SJCRH30 (cell line): ENCODE measurements at places on chromosomes 2 and 18. TPM values are rescaled to one million over a fixed set of nuclear protein-coding genes. Genes with fewer than 3 reads are reported as not detected.

Gene MAPRE3
- total RNA-seq: 0.51 and 0.57 TPM in 2 replicates

DNA sequence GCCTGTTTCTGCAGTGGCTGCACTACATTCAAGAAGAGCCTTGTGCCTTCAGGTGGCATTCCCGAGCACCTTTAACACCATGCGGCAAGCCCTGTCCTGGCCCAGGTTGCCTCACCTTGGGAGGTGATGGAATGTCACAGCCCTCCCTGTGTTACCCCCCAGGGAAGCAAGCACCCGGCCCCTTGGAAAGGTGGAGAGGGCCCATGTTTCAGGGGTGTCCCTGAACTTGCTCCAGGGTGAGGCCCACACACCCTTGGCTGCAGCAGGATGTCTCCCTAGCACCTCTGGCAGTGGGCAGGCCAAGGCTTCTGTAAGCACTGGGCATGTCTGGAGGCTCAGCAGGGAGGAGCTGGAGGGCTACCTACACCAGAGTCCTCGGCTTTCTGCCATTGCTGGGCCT lies 29.3 kb upstream of the ACAA2 start:
- no peak for DNase-seq

DNA sequence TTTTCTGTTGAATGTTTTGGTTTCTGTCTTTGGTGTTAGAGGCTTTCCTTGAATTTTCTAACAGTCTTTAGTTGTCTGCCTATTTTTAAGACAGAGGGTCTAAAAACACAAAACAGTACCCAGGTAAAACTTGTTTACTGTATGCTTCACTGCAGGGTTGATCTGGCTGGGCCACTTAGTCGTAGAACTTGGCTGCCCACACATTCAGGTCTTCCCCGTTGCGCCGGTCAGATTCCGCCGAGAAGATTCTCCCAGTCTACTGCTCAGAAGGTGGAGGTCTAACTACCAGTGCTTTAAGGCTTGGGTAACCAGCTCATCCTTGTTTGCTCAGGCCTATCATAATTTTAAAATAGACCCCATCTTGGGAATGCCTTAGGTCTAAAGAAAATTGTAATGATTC lies 24.6 kb upstream of the DNAH6 start:
- no peak for DNase-seq

Gene LINC00305
- not detected in 2 replicates for total RNA-seq

DNA sequence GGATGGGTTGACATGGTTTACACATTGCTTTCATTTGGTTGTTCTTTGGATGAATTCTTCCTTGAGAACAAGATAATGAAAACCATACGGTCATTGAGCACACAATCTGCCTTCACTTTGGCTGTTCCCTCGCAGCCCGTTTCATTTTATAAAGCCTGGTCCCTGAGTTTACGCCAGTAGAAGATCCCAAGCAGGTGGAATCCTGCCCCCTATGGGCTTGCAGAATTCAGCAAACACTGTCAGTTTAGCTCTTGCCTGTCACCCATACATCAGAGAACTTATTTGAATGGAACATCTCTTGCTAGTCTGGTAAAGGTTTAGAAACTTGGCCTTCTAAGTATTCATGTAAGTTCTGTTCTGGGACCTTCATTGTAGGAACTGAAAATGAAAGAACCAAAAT lies 666.4 kb upstream of the ZEB2 start:
- no peak for DNase-seq

Gene UGT1A6
- not detected in 2 replicates for total RNA-seq

DNA sequence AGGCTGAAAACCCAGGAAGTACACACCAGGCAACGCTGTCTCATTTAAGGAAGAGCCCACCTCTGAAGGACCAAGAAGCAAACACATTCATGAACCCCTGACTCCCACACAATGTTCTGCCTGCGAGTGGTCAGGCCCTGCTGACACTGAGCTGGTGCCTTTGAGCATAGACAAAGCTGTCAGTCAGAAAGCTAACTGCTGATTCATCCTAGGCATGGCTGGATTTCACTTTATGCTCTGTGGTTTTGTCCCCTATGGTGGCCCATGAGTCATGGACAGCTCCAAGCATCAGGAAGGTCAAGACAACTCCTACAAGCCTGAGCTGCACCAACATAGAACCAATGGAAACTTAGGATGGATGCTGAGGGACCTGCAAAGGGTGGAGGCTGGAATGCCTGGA lies 78.9 kb downstream of the UXS1 start:
- DNase-seq: peak; percentile 19

Gene RIT2
- not detected in 2 replicates for total RNA-seq

DNA sequence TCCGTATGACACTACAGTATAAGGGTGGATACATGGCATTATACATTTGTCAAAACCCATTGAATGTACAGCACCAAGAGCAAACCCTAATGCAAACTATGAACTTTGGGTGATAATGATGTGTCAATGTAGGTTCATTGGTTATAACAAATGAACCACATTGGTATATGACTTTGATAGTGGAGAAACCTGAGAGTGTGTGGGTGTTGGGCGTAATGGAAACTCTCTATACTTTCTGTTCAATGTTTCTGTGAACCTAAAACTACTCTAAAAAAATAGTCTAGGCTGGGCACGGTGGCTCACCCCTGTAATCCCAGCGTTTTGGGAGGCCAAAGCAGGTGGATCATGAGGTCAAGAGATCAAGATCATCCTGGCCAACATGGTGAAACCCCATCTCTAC lies 6.5 kb upstream of the ACTG2 start:
- no peak for DNase-seq

Gene IL36G
- not detected in 2 replicates for total RNA-seq

- no peak for DNase-seq
These were observed 16.4 kb upstream of the ST3GAL5 start for GRCh38 chr2:85905187-85905666.

DNA sequence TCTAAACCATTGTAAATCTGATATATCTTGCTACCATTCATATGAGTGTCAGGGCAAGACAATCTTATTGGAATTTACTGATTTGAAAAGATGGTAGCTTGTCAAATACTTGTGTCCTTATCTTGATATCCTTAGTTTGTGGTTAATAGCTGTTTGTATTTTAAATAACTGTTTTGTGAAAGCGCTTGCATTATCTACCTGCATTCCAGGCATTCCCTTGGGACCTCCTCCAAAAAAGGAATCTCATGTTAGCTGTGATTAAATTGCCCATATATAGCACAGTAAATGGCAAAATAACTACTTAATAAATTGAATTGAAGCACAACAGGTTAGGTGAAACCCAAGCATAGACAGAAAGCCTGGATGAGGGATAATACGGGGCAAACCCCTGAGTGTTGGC lies 13.9 kb downstream of the CNTNAP5 start:
- DNase-seq: no peak

DNA sequence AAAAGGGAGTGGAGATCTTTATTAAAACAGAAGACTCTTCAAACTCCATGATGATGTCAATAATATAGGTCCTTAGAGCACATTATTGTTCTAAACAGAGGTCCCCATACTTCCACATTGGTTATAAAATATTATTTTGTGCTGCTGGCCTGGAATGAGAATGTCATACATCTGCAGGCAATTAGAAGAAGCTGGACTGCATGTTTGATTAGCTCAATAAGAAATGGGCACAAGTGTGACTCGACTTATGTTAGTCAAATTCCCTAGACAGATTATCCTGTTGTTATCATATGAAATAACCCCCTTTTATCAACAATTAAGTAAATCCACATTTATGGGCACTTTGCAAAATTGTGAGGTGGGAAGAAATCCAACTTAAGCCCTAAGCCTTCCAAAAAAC lies 8.8 kb downstream of the EFEMP1 start:
- no peak for DNase-seq

GRCh38 chr18:21012308-21012707 lies 99.3 kb downstream of the ROCK1 start:
- no peak for DNase-seq

DNA sequence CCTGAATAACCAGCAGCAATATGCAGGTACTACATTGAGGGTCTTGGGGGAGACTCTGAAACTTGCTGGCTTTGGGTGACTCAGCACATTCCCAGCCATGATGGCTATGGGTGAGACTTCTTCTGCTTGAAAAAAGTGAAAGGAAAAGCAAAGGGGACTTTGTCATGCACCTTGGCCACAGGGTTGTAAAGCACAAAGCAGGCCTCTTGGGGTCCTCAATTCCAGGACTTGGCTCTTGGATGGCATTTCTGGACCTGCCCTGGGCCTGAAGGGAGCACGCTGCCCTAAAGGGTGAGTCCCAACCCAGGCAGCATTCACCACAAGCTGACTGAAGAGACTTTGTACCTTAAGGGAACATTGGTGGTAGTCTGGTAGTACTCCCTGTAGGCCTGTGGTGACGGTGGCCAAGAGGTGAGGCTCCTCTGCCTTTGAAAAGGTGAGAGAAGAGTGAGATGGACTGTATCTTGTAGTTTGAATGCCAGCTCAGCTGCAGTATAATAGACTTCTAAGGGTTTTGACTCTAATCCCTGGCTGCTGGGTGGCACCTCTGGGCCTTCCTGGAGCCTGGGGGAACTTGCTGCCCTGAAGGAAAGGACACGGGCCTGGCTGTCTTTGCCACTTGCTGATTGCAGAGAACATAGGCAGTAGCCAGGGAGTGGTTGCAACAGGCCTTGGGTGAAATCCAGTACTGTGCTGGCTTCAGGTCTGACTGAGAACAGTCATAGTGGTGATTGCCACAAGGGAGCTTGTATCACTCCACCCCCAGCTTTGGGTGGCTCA lies 36.5 kb upstream of the CYTIP start:
- DNase-seq: no peak

DNA sequence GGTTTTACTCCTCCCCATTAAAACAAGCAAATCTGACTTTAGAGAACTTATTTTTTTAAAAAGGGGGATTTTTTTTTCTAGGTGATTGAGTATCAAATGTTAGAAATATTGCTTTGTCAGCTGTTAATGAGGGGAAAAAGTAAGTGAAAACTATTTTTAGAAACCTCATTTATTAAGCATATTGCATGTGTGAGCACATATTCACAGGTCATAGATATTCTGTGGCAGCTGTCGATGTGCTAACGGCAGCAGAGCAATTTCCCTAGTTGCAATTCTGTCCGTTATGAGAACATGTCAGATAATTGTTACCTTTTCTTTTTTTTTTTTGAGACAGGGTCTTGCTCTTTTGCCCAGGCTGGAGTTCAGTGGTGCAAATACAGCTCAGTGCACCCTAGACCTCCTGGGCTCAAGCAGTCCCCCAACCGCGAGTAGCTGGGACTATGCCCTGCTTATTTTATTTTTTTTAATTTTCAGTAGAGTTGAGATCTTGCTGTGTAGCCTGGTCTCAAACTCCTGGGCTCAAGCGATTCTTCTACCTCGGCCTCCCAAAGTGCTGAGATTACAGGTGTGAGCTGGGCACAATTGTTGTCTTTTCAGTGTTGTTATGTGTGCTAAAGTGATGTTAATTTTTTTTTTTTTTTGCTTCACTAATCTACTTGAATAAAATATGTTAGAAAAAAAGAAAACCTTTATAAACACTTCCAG lies 69.8 kb downstream of the MTA3 start:
- peak; percentile 37 for DNase-seq

- no peak for DNase-seq
These were observed 1.9 kb upstream of the NAB1 start for GRCh38 chr2:190646780-190647522.

DNA sequence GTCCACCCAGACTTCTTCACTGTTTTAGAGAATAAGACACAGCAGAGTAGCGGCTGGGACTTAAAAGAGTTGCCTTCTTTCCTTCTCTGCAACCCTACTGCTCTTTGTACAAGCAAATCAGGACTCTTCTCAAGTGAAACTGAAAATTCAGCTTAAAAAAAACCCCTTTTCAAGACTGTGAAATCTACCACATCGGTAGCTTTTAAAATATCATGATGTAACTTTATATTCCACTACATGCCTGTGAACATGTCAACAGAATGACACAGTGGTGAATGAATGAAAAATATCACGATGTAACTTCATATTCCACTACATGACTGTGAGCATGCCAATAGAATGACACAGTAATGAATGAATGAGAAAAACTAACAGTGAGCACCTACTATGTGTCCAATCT lies 53.4 kb downstream of the TCF4 start:
- no peak for DNase-seq

DNA sequence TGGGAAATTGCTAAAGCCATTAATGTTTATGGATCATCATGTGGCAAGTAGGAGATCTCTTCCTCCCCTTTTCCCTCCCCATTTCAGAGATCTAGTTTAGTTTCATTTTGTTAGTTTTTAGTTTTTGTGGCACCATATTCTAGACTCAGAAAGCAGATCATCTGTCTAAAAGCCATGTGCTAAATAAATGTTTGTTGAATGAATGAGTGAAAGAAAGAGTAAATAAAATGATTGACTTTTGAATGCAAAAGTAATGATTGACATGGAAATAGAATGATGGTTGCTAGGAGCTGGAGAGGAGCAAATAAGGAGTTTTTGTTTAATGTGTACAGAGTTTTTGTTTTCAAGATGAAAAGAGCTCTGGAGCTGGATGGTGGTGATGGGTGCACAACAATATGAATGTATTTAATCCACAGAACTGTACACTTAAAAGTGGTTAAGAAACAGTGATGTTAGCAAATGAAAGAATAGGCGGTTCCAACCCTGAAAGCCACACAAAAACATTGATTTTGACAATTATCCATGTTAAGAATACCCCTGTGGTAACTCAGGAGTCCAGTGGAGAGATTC lies 23.6 kb downstream of the TMEM178A start:
- DNase-seq: no peak

Gene RSAD2
- total RNA-seq: not detected in 2 replicates

GRCh38 chr18:8726281-8726680 lies 20.9 kb downstream of the MTCL1 start:
- no peak for DNase-seq

DNA sequence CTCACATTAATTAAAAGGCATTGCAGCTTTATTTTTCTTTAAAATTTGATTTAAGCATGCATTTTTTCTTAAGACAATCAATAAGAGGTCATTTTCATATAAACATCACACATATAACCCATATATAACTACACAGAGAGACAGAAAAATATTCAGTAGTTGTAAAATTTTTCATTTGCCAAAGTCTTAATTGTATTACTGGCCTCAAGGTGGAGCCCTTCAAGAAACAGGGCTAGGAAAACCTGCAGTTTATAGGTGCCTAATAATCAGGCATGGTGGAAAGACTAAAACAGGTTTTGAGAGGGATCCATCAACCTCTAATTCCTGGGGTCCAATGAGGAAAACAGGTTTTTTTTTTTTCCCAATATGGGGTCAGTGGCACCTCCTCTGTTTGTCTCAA lies 71.3 kb upstream of the ZNF804A start:
- DNase-seq: no peak

- peak; percentile 53 for DNase-seq
These were observed 705 bp downstream of the YES1 start for GRCh38 chr18:811182-811891.

GRCh38 chr2:132608311-132608710 lies 61.7 kb downstream of the LYPD1 start:
- no peak for DNase-seq

- DNase-seq: no peak
These were observed 672 bp downstream of the ATP6V1B1 start for GRCh38 chr2:70936165-70936978.
